ENCODE measurements at places on chromosomes 16 and 17.
A peak's percentile ranks its signal among the peaks of the same experiment; 100 is the strongest.

DNA sequence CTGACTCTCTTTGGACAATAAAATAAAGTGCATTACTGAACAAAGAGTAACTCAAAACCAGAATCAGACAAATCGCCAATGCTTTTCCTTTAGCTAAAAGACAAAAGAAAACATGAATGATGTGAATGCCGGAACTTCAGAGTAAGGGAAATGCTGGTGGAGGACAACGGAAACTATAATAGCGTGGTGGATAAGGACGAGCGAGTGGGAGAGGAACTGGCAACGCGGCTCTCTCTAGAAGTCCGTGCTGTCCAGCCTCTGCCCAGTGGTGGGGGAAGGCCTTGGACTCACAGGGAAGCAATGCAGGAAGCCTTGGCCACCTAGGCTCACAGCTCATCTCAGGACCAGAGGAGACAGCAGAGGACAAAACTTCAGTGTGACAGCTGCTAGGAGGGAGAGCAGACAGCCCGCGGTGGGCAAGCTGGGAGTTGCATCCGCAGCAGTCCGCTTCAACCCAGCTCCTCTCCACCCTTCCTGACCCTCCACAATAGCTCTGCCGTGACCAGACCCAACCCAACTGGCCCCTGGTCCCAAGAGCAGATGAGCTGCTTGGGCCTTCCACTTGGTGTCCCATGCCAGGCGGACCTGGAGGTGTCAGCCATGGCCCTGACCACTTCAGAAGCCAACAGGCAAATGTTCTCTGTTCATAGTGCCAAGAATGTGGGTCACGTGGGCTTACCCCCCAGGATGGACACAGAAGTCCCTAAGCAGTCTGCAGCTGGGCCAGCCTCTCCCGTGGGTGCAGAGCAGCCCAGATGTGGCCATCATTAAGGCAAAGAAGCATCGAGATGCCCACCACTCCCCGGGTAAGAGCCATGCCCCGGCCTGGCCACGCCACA is 5.3 kb upstream of the FAAP100 start:
- H3K27me3 ChIP-seq: no peaks in the 10 kb centered on the region
- no peak overlapping the region for H3K4me3 ChIP-seq
- H3K36me3 ChIP-seq: peaks cover 7% of the 10 kb centered on the region
- DNase-seq: no peak
- H3K4me1 ChIP-seq: peaks cover 26% of the 10 kb centered on the region

DNA sequence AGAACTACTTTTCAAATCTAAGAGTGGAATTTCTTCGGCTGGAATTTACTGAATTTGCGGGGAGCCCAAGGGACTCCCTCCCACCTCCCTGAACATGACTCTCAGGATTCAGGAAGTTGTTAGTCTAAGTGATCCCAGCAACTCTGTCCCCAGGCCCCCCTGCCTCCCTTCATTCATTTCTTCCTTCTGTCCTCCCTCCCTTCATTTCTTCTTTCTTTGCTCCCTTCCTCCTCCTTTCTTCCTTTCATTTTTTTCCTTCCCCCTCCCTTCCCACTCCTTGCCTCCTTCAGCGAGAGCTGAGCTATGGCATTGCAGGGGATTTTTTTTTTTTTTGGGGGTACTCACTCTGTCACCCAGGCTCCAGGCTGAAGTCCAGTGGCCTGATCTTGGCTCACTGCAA is 10.9 kb upstream of the JUP start:
- peaks cover 4% of the 10 kb centered on the region for H3K27me3 ChIP-seq
- H3K4me1 ChIP-seq: peaks cover 10% of the 10 kb centered on the region
- H3K36me3 ChIP-seq: no peaks in the 10 kb centered on the region
- no peak for DNase-seq
- H3K4me3 ChIP-seq: no peak overlapping the region
- H3K27ac ChIP-seq: no peak overlapping the region

GRCh38 chr17:54891176-54891821 is 9.4 kb upstream of the TOM1L1 start:
- peaks cover 6% of the 10 kb centered on the region for H3K27me3 ChIP-seq
- no peak for DNase-seq
- H3K36me3 ChIP-seq: no peaks in the 10 kb centered on the region
- H3K27ac ChIP-seq: no peak overlapping the region
- no peak overlapping the region for H3K4me3 ChIP-seq

- DNase-seq: peak; percentile 98
- H3K4me1 ChIP-seq: peaks cover 18% of the 10 kb centered on the region
- peak overlapping the region; percentile 95 for H3K4me3 ChIP-seq
- peaks cover 7% of the 10 kb centered on the region for H3K36me3 ChIP-seq
Observed at GRCh38 chr17:83051396-83052240, 27.8 kb upstream of the METRNL start.

DNA sequence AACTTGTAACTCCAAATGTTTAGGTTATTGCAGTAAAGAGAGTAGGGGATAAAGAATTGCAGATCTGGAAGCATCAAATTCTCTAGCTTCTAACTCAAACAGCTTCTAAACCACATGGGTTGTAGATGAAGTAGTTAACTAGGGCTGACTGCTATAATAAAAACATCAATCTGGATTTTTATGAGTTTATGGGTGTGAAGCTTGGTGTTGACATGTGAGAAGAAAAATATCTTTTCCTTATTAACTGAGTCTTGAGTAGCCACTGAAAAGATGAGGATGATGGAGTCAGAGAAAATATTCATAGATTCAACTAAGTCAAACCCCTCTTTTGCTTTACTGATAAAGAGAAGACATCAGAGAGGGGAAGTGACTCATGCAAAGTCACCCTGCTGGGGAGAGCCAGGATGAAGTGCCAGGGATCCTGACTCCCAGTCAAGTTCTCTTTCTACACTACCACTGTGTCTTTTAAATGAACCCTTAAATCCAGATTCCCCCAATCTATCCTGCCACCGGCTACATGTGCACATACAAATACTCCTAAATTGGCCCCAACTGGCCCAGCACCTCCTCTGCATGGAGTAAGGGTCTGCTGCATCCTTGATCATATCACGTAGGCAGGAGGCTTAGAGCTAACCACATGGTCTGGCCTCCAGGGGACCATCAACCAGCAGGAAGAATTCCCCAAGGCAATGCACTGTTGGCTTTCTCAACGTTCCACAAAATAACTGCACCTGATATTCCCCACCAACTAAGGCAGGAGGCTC is 264.0 kb upstream of the CCL2 start:
- H3K27ac ChIP-seq: no peak overlapping the region
- H3K36me3 ChIP-seq: peaks cover 1% of the 10 kb centered on the region

DNA sequence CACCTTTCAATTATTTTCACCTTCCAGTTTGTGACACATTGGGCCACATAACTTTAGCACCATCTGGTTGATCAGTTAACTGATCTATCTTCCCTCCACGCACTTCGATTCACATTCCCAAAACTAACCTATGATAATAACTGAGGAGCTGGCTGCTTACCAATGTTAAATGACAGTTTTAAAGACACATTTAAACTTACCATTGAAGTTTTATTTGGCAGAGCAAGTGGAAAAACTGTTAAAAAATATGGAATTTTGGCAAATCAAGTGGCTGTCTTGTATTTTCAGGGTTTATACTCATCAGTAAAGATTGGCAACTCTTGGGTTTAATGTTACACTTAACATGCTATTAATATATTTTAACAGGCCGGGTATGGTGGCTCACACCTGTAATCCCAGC is 5.4 kb upstream of the APOH start:
- no peaks in the 10 kb centered on the region for H3K36me3 ChIP-seq
- H3K27ac ChIP-seq: no peak overlapping the region
- no peaks in the 10 kb centered on the region for H3K4me1 ChIP-seq
- H3K27me3 ChIP-seq: peaks cover 4% of the 10 kb centered on the region
- DNase-seq: no peak

DNA sequence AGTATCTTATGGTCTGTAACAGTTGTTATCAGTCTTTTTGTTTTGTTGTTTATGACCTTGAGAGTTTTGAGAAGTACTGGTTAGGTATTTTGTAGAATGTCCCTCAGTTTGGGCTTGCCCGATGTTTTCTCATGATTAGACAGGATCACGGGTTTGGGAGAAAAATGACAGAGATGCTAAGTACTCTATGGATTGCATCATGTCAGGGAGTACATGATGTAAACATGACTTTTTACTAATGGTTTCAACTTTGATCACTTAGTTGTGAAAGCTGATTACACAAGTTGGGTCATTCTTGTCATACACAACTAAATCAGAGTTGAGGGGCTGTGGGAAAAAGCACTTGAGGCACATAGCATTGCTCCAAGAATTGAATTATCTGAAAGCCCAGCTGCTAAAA is 94.7 kb upstream of the SIAH1 start:
- no peak overlapping the region for H3K27ac ChIP-seq
- peaks cover 3% of the 10 kb centered on the region for H3K27me3 ChIP-seq
- no peak for DNase-seq
- H3K36me3 ChIP-seq: no peaks in the 10 kb centered on the region

- peaks cover under 1% of the 10 kb centered on the region for H3K4me1 ChIP-seq
- H3K27me3 ChIP-seq: no peaks in the 10 kb centered on the region
- peaks cover 15% of the 10 kb centered on the region for H3K36me3 ChIP-seq
- H3K4me3 ChIP-seq: no peak overlapping the region
- no peak overlapping the region for H3K27ac ChIP-seq
- no peak for DNase-seq
Observed at GRCh38 chr16:54061454-54061853, 225.1 kb downstream of the IRX3 start.

DNA sequence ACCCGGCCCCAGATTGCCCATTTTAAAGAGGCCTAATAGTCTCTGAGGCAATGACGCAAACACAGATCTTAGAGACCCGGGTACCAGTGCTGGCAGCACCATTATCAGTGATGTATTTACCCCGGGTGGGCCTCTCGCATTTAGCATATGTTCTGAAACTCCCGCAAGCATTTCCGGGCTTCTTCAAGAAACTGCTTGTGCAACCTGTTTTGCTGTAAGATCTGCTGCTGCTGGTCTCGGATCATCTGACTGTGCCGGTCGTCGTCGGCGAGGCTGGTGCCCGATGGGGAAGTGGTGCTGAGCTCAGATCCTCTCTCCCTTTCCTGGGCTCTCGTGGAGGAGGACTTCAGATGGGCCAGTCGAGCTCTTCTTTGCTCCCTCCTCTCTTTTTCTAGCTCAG is 12.5 kb downstream of the CEP295NL start:
- DNase-seq: peak; percentile 66
- H3K27ac ChIP-seq: peak overlapping the region; percentile 97
- peaks cover 42% of the 10 kb centered on the region for H3K4me1 ChIP-seq
- H3K4me3 ChIP-seq: peak overlapping the region; percentile 69
- peaks cover 9% of the 10 kb centered on the region for H3K36me3 ChIP-seq

GRCh38 chr17:43224146-43224705 is 4.2 kb downstream of the CCDC200 start:
- no peaks in the 10 kb centered on the region for H3K27me3 ChIP-seq
- peaks cover 4% of the 10 kb centered on the region for H3K4me1 ChIP-seq
- H3K4me3 ChIP-seq: no peak overlapping the region
- no peak overlapping the region for H3K27ac ChIP-seq
- no peak for DNase-seq
- peaks cover 8% of the 10 kb centered on the region for H3K36me3 ChIP-seq

DNA sequence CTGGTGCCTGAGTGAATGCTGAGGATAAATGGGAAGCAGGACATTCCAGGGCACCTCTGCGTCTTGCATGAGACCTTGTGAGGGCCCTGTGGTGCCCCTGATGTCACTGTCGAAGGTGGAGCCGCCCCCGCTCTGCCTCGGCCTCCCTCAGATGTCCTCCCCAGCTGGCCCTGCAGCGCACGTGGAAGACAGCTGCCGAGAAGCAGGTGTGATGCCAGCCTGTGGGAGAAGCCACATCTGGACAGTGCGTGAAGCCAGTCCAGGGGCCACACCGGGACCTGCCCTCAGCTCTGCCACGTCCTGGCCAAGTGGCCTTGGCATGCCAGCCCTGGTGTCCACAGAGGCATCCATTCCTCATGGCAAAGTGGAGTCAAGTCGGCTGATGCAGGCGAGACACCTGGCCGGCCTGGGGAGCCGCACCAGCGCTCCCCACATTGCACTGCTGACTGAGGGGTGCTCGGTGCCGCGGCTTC is 21.6 kb upstream of the METRNL start:
- no peaks in the 10 kb centered on the region for H3K36me3 ChIP-seq
- H3K4me3 ChIP-seq: no peak overlapping the region
- H3K27ac ChIP-seq: no peak overlapping the region
- DNase-seq: no peak
- H3K27me3 ChIP-seq: peaks cover 7% of the 10 kb centered on the region

- no peak for DNase-seq
- no peak overlapping the region for H3K4me3 ChIP-seq
- no peak overlapping the region for H3K27ac ChIP-seq
Observed at GRCh38 chr17:61368832-61369450, 30.7 kb upstream of the TBX2 start.

DNA sequence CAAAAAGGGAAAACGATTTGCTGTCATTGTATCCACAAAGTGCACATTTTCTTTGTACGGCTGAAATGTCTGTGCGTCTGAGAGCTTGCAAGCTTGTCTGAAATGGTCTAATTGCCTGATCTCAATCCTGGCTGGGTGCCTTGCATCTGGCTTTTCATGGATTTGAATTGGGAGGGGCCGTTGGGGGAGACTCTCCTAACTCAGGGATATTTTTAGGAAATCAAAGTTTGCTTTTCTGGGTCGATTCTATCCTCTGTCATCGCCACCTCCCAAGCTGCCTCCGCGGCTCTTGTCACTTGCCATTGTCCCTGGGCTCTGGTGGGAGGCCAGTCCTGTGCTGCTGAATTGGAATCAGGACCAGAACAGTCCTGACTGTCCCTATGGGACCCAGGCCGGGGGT is 33.3 kb upstream of the MGAT5B start:
- H3K27ac ChIP-seq: no peak overlapping the region
- no peak overlapping the region for H3K4me3 ChIP-seq
- peaks cover 12% of the 10 kb centered on the region for H3K27me3 ChIP-seq
- DNase-seq: no peak

GRCh38 chr17:8941520-8941919 is 24.0 kb downstream of the PIK3R5 start:
- H3K4me1 ChIP-seq: peaks cover 47% of the 10 kb centered on the region
- DNase-seq: peak; percentile 14
- no peaks in the 10 kb centered on the region for H3K27me3 ChIP-seq
- peak overlapping the region; percentile 79 for H3K4me3 ChIP-seq

DNA sequence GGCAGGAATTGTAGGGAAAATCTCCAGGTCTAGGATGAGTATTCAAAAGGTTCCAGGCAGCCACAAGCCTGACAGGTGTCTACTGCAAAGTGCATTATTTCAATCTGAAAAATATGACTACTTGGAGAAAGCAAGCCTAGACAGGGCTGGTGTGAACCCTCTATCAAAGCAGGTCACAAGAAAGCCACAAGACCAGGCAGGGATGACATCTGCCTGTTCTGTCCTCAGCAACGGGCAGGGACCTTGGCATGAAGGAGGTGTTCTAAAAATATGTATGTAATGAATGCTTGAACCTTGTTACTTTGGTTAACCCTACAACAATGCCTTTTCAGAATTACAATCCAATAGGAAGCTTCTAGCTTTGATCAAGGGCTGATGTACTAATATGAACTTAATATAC is 1.2 kb upstream of the COX6A2 start:
- DNase-seq: no peak
- H3K4me1 ChIP-seq: peaks cover 3% of the 10 kb centered on the region
- peaks cover 9% of the 10 kb centered on the region for H3K27me3 ChIP-seq
- no peak overlapping the region for H3K4me3 ChIP-seq

GRCh38 chr16:57253466-57253865 is 8.4 kb downstream of the ARL2BP start:
- no peaks in the 10 kb centered on the region for H3K4me1 ChIP-seq
- no peak overlapping the region for H3K4me3 ChIP-seq
- no peak for DNase-seq
- H3K27ac ChIP-seq: no peak overlapping the region
- H3K27me3 ChIP-seq: no peaks in the 10 kb centered on the region

GRCh38 chr16:50466170-50466569 is 82.0 kb upstream of the NKD1 start:
- no peak overlapping the region for H3K4me3 ChIP-seq
- peaks cover 2% of the 10 kb centered on the region for H3K4me1 ChIP-seq
- H3K36me3 ChIP-seq: no peaks in the 10 kb centered on the region
- H3K27me3 ChIP-seq: peaks cover 27% of the 10 kb centered on the region
- H3K27ac ChIP-seq: no peak overlapping the region
- no peak for DNase-seq
